ENCODE measurements at places on chromosomes 7 and 10.

DNA sequence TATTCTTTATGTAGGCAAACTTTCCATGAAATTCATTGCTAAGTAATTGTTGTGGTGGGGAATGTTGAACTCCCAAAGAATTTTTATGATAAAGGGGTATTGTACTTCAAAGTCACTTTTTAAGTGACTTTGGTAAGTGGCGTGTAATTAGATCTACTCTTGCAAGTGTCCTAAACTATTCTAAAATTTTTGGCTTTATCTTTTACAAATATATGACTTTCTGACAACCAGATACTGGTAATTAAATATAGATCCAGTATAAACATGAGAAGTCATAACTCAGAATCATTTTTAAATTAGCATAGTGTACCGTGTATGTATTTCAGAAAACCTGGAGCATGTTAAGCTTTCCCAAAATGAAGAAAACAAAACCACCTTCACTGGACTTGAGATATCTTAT is 84.7 kb upstream of the HGF start:
- no peak for DNase-seq

- DNase-seq = no peak
These were observed 25.5 kb downstream of the TSPAN13 start for GRCh38 chr7:16779051-16779450.

GRCh38 chr7:27173511-27173955 is 587 bp downstream of the HOXA10 start:
- peak; percentile 4 for DNase-seq

GRCh38 chr7:47912332-47912731 is 35.9 kb downstream of the PKD1L1 start:
- no peak for DNase-seq

DNA sequence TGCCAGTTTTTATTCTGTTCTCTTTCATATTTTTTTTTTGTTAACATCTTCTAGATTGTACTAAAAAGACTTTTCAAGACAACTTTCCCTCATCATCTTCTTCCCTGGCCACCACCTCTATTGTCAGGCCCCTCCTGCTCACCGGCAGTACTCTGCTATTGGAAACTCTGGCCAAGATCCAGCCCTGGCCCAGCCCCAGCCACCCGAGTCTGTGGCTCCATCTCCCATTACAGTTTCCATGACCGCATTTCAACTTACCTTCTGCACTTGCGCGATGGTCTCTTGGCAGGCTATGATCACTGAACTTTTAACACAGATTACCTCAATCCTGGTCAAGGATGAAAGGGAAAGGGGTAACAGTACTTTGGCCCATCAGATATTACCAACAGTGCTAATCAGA is 137.7 kb upstream of the POM121L12 start:
- no peak for DNase-seq
